ENCODE measurements at places on chromosomes 16 and 17.
A peak's percentile ranks its signal among the peaks of the same experiment; 100 is the strongest.

GRCh38 chr17:52505601-52506000, 347.1 kb upstream of the CA10 start:
- DNase-seq = no peak

- DNase-seq = no peak
Observed at GRCh38 chr16:82638095-82638798, 11.5 kb downstream of the CDH13 start.

- peak; percentile 40 for DNase-seq
Observed at GRCh38 chr16:14284930-14285512, 213.9 kb downstream of the MRTFB start.

- DNase-seq = peak; percentile 79
Observed at GRCh38 chr16:30005341-30006094, 5.3 kb downstream of the DOC2A start.

DNA sequence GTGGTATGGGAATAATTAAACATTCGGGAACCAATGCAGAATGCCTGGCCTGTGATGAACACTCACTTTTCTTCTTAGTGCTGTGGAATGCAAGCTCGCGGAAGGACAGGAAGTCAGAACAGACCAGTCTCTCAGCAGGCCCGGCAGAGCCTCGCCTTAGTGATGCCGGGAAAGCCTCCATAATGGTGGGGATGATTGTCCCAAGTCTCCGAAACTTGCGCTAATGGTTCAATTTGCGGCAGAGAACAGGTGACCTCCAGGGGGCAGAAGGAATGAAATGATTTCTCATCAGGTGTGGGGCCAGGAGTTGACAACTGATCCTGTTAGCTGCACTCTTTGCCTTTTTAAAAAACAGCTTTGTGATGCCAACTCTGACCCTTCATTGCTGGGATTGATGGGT, 170.6 kb downstream of the GSG1L start:
- no peak for DNase-seq

GRCh38 chr17:81170727-81171494, 4.9 kb upstream of the AATK start:
- no peak for DNase-seq

- no peak for DNase-seq
Observed at GRCh38 chr17:71455219-71455618, 665.6 kb upstream of the SOX9 start.

DNA sequence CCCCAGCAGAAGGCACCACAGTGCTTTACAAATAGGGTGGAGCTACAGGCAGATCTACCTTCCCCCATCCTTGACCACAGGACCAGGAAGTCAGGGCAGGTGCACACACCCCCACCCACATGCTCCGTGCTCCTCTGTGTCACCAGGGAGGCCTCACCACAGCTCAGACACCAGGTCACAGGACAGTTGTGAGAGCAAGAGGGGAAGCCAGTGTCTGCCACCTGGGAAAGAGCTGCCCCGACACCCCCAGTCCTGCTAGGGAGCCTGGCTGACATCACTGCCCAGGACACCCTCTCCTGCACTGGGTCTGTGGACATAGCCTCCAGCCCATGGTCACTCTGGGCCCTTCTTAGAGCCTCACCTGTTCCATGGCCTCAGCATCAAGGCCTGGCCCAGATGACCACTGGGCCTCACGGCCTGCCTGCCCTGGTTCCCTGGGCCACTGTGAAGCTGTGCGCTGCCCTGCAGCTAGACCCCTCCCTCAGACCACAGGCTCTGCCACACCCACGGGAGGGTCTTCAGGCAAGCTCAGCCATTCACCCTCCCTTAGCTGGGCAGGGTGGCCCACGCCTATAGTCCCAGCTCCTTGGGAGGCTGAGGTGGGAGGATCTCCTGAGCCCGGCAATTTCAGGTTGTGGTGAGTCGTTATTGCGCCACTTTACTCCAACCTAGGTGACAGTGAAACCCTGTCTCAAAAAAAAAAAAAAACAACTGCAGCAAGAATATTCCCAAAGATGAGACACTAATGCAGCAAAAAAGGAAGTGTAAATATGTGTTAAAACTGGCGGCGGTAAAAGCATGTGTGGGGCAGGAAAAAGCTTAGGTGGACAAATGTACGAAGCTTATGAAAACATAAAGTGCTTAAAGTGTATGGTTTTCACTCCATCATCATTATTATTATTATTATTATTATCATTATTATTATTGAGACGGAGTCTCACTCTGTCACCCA, 14.2 kb downstream of the POLR3K start:
- peak; percentile 89 for DNase-seq

DNA sequence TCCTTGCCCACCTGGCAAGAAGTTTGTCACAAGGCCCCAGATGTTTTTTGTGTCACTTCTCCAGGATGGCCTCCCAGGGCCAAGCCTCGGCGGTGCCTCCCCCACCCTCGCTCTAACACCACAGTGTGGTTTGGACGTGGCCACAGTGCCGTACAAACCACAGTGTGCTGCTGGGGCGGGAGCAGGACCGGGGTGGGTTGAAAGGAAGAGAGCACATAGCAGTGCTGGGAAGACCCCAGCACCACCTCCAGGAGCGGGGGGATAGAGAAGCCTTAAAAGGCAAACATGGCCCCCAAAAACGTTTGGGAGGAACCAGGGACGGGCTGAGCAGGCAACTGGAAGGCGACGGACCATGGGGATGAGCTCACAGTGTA, 5.0 kb upstream of the BCL6B start:
- no peak for DNase-seq

DNA sequence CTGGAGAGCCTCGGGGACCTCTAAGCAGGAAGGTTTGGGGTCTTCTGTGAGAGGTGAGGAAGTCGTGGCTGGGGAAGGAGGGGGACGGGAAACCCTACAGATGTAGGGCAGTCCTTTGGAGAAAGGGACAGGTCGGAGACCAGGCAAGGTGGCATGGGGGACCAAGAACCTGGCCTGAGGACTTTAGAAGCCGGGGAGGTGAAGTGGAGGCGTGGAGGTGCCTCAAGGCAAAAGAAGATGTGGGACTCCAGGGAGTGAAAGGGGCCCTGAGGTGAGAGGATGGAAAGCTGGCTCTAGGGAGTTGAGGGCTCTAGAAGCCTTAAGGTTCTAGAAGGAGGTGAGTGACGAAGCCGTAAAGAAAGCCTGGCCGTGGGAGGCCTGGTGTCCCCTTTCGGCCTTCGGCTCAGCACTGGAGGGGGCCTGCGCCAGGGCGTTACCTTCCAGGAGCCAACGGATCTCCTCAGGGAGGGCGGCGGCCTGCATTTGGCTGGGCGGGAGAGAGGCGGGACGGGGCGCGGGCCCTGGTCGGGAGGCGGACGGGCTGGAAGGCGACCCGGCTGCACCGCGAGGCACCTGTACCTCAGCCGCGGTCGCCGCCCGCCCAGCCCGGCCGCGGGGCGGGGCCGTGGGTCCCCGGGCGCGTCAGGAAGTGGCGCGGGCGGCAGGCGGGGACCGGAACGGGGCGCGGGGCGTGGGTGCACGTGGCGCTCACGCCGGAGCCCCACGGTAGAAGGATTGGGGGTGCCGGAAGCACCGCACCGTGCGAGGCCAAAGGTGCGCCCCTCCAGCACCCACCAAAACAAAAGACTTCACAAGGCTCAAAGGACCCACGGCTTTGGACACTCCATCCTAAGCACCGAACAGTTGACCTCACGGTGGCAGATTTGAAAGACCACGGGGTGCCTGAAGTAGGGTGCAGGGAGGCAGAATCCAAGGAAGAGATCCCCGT, at the start of gene SKAP1:
Gene SKAP1, minus strand, starts transcription at position 577 of the 949 bp plus-strand sequence.
- peak; percentile 78 for DNase-seq

DNA sequence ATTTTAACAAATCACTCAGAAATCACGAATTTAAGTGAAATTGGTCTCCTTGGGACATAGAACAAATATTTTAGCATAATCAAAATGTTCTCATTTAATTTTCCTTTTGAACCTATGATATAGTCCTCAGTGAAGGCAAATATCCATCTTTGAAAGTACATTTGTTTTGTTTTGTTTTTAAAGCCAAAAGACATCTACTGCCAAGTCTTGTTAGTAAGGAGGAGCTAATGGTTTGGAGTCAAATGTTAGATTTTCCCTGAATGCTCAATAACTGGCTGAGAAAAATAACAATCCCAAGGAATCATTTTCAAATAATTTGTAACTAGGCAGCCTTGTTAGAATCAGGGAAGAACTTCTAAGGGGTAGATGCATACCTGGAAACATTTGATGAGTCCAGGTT, 302.9 kb upstream of the MAF start:
- no peak for DNase-seq

GRCh38 chr17:47990962-47991731, 20.2 kb downstream of the CDK5RAP3 start:
- DNase-seq = no peak

GRCh38 chr17:20924306-20924705, 118.5 kb downstream of the USP22 start:
- no peak for DNase-seq
